ENCODE measurements at places on chromosomes 16 and 17.

- DNase-seq: no peak
Observed at GRCh38 chr17:75959051-75959838, 18.4 kb upstream of the FBF1 start.

DNA sequence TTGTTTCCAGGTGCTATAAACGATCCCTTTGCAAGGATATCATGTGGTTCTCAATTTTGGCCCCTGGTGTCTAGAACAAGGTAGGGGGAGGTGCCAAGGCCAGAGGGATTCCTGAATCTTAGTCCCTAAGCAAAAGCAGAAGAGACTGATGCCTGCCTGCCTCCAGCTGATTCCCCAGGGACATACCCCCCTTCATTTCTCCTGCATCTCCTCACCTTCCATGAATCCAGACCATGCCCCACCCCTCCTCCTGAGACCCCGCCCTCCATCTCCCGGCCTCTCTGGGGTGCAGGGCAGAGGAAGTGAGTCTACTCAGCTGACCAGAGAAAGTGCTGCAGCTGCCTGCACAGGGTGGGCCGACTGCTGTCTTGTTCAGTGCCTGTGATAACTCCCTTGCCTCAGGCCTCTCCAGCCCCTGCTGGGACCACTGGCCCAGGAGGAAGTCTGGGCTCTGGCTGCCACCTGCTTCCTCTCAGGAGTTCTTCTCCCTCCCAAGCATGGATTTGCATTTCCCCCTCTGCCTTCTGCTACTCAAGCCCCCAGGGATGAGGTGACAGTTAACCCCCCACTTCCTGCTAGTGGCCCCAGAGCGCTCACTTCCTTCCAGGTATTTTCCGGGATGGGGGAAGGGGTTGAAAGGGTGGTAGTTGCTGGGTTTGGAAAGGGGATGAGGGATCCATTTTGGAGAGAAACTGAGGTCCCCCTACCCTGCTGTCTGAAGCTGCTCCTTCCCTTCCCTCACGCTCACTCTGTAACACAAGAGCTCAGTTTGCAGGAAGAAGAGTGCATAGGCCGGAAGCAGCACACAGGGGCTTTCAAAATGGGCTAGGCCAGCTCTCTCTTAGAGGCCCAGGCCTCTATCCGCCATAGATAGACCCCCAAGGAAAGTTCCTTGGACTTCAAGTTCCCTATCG is 10.5 kb upstream of the TSPOAP1 start:
- DNase-seq: peak; percentile 56

- DNase-seq: no peak
Observed at GRCh38 chr17:77422104-77422747, 281.5 kb downstream of the SEC14L1 start.

GRCh38 chr17:76701471-76701967 is 9.2 kb downstream of the MXRA7 start:
- no peak for DNase-seq

- DNase-seq: no peak
Observed at GRCh38 chr16:89103156-89103555, 9.5 kb downstream of the ACSF3 start.

GRCh38 chr16:2090777-2091546 is 43.2 kb downstream of the TSC2 start:
- peak; percentile 96 for DNase-seq

DNA sequence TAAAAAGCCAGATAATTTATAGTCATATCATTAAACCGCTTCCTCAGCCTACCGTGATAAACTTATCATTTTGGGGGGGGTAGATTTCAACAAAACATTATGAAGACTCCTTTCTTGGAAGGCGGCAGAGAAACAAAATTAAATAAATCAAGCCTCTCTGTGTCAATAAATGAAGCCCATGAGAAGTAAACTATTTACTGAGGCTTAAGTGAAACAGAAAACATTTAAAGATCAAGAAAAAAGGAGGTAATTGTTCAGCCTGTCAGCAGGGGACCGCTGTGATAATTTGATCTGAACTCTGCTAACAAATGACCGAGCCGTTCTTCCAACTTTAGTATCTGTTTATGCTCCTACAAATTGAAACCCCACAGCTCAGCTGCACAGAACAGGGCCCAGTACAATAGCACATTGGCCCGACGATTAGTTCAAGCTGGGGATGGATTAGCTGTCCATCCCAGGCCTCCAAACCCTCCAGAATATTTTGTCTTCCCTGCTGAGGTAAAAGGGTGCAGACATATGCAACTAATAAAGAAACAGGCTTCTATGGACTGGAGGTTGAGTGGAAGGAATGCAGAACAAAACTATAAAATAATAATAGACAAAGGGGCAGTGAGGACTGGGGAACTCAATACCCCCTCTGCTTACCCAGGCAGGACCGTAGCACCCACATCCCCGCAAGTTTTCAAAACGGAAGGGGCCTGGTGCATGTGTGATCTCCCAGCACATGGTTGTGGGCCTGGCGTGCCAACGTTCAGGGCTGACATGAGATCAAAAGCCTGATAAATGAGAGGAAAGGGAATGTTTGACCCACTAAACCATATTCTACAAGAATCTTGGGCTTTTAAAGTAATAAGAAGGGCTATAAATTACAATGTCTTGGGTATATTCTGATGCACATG is 298.1 kb upstream of the IRX5 start:
- no peak for DNase-seq

- DNase-seq: peak; percentile 34
Observed at GRCh38 chr17:37742762-37743611, 1.9 kb downstream of the HNF1B start.
